Hematopoietic multipotent progenitor cell treated with erythropoietin and hydrocortisone succinate and interleukin-3 and kit ligand, for 17 days (in vitro differentiated cells): ENCODE measurements at places on chromosomes 2 and 18.

GRCh38 chr18:50706651-50707050, 113.2 kb downstream of the MRO start:
- DNase-seq: no peak

GRCh38 chr2:8628866-8629209, 53.0 kb upstream of the ID2 start:
- no peak for DNase-seq

GRCh38 chr18:54181856-54182602, 42.4 kb downstream of the MBD2 start:
- DNase-seq: no peak

- DNase-seq: no peak
Observed at GRCh38 chr2:174004905-174005605, 39.9 kb upstream of the SP3 start.

DNA sequence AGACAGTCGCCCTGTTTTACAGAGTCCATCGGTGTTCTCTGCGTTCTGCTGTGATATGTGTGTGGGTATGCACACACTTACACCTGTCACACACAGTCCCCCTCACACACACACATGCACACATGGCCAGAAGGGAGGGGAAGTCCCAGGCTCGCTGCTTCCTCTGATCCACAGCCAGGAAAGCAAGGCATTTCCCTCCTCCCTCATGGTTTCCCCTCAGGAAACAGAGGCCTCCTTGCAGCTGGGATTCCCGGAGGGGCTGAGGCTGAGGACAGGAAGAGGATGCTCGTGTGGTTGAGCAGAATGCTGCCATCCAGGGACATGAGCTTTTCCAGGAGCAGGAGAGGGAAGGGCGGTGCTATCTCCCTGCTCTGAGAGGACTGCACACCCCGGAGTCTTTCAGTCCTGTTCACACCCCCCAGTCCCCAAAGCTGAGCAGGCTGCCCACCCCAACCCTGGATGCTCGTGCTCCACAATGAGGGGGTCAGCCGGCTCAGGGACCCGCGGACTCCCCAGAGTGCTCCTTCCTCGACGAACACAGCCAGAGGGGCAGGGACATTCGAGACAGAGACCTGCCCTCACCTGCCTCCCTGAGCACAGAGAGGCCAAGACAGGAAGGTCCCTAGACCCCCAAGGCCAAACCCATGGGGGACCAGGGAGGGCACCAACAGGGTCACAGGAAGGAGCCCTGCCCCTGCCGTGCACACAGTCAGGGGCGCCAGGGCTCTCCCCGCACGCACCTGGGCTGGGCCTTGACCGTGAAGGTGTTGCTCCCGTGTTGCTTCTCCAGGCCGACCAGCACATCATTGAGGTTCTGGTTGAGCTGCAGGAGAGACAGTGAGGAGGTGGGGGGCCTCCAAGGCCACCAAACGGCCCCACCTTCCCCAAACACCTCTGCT, 45.3 kb downstream of the BIN1 start:
- DNase-seq: no peak

GRCh38 chr2:239943991-239944631, 81.0 kb downstream of the NDUFA10 start:
- no peak for DNase-seq

GRCh38 chr2:240886023-240886565, 9.9 kb downstream of the MAB21L4 start:
- no peak for DNase-seq

- no peak for DNase-seq
Observed at GRCh38 chr2:11980809-11981208, 234.4 kb downstream of the LPIN1 start.

GRCh38 chr2:26429779-26430578, 28.3 kb downstream of the DRC1 start:
- no peak for DNase-seq

DNA sequence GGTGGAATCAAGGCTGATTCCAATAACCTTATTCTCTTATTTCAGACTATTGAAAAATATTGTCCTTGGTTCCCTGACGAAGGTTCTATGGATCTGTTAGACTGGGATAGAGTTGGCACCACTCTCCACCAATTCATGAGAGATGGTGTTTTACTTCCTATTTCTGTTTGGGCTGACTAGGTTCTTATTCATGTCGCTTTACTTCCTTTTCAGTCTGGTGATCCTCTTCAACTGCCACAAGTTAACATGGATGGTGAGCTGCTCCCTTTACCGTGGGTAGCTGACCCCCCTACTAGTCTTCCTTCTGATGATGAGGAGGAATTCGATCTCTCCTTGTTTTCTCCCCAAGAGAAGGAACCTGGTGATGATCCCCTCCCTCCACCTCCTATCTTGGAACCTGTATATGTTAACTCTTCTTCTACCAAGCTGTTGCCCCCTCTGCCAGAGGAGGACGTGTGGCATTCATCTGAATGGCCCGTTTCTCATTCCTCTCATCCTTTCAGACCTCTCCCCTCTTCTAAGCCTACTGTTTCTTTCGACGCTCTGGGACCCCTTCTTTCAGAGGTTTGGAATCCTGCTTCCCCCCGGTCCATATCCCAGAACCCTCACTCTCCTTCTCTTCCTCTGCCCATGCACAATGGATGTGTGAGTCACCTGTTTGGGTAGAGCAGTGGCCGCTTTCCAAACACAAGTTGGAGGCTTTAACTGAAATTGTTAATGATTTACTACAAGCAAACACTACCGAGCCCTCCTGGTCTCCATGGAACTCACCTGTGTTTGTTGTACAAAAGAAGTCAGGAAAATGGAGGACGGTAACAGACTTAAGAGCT, 13.5 kb upstream of the CNOT11 start:
- DNase-seq: no peak

GRCh38 chr18:74013955-74014354, 133.7 kb downstream of the FBXO15 start:
- no peak for DNase-seq

DNA sequence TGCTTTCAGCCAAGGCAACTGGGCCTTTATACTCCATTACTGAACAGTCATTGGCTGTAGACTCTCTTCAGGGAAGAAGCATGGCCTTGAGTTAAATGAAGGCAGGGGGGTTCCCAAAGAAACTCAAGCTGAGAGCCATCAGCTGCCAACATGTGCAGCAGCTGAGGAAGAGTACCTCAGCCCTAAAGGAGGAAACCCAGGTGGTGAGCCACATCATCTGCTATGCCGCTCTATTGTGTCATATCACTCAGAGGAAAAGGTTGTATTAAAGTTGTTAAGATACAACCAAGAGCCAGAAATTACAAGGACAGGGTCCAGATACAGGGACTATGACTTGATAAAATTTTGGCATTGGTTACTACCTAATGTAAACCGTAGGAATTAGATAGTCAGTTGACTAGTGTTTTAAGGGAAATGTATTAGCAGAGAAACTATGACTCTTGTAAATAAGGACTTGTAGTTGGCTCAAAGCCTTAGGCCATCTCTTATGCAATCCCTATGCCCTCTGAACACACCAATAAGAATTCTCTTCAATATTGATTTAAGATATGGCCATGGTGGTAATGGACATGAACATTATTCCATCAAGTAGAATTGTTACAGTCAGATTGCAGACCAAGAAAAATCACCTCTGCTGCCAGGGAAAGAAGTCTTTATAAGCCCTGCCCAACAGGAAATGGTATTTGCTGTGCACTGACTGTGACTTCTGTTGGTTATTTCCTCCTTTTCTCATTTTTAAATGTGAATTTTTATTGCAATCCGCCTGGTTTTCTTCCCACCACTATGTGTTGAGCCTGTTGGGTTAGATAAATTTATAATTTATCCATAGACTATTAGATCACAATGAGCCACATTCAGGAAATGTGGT, 9.2 kb upstream of the LRPPRC start:
- DNase-seq: no peak

- no peak for DNase-seq
Observed at GRCh38 chr18:39786477-39786876, 2168.6 kb upstream of the PIK3C3 start.

- DNase-seq: no peak
Observed at GRCh38 chr18:9608298-9608697, 6.1 kb downstream of the PPP4R1 start.

GRCh38 chr2:66839551-66840320, 404.8 kb downstream of the MEIS1 start:
- DNase-seq: no peak

GRCh38 chr2:208413931-208414330, 7.3 kb downstream of the PTH2R start:
- DNase-seq: no peak

- DNase-seq: no peak
Observed at GRCh38 chr2:179201869-179202268, 62.8 kb downstream of the SESTD1 start.

GRCh38 chr2:118989481-118989880, 47.5 kb downstream of the MARCO start:
- no peak for DNase-seq

GRCh38 chr2:10343191-10343590, 40.5 kb downstream of the HPCAL1 start:
- DNase-seq: no peak

GRCh38 chr2:46337208-46337994, 40.2 kb downstream of the EPAS1 start:
- DNase-seq: no peak

GRCh38 chr18:32908424-32908805, 135.6 kb upstream of the KLHL14 start:
- DNase-seq: no peak

GRCh38 chr18:69622184-69622583, 221.5 kb downstream of the DOK6 start:
- no peak for DNase-seq

DNA sequence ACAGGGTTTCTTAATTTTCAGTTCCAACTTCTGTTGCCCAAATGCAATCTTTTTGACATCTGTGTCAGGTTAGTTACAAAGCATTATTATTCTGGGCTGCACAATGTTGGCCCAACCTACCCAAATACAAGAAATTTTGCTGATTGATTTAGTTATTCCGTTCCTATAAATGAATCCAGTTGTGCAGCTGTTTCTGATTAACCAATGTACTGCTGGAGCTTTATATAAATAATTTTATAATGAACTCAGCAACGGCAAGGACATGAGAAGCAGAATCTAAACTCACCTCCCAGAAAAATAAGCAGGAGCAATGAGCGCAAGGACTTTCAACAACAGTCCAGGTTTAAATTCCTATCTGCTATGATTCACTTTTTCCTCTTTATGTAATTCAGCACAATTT, 76.3 kb upstream of the WIPF1 start:
- DNase-seq: no peak

GRCh38 chr18:1906421-1906820, 664.9 kb downstream of the METTL4 start:
- DNase-seq: no peak

DNA sequence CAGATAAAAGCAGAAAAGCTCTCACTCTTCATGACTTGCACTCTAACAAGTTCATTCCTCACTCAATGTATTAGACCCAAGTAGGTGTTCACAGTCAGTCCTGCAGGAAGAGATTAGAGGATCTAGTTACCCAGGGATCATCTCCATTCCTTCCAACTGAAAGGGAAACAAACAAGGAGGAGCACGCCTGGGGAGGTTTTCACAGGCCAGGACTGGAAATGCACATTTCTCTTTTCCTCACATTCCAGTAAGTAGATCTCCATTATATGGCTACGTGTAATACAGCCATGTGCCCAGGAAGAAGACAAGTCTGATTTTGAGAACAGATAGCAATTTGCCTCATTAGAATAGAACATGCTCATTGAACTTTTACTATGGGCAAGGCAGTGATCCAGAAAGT, 1132.2 kb upstream of the FAM98A start:
- DNase-seq: no peak

GRCh38 chr2:3867469-3867868, 164.1 kb downstream of the DCDC2C start:
- no peak for DNase-seq

DNA sequence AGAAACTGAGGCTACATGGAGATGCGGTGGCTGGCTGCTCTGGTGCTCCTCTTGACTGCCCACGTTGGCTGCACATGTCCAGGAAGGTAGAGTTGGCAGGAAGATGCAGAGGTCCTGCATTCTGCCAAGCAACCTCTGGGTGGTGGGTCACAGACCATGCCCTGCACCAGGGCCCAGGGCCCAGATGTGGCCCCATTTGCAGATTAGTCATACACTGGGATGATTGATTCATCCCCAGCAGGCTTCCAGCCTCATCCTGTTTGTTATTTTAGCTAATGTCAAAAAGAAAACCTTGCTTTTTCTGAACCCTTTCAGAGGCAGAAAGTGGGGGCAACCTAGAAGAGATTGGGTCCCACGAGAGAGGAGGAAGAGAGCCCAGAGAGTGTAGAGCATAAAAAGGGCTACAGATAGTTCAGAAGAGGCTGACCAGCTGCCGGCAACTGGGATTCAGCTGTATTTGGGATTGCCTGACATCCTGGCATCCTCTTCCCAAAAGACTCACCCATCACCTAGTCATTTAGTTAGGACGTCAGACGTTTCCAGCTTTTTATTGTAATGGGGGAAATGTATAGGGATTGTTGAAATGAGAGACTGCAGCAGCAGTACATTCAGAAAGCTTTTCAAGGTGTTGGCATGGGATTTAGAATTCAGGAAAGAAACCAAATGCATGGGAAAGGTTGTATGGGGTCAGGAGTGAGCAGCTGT, 101.9 kb downstream of the CTIF start:
- DNase-seq: no peak

- DNase-seq: no peak
Observed at GRCh38 chr2:110095994-110096633, 19.5 kb downstream of the MALL start.

GRCh38 chr2:149661844-149662243, 74.3 kb upstream of the MMADHC start:
- DNase-seq: no peak

GRCh38 chr2:149082735-149083134, 44.2 kb downstream of the LYPD6B start:
- DNase-seq: no peak

DNA sequence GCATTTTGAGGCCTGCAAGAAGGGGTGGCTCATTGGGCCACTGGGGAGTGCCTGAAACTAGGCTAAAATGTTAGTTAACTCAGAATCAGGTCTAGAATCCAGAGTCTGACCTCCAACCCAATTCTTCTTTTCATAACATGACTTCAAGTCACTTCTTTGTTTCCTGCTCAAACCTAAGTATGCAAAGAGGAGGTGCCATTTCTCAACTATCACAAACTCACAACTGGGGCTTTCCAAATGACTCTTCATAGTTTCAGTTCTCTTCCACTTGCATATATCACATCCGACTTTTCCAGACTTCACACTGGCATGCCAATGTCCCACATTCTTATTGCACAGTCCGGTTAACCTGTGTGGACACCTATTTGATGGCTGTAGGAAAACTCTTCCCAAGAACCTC, 211.6 kb downstream of the TCF4 start:
- no peak for DNase-seq

GRCh38 chr2:236824836-236825235, 255.2 kb downstream of the ACKR3 start:
- no peak for DNase-seq

GRCh38 chr2:60899230-60899891, 18.0 kb downstream of the REL start:
- no peak for DNase-seq

- DNase-seq: no peak
Observed at GRCh38 chr2:237278568-237278967, 135.4 kb downstream of the COL6A3 start.
